Glutamatergic neuron (in vitro differentiated cells): ENCODE measurements at places on chromosomes 4 and X.

GRCh38 chr4:16641971-16642370, 256.5 kb downstream of the LDB2 start:
- DNase-seq = no peak

GRCh38 chr4:33080275-33080674, 2360.1 kb downstream of the PCDH7 start:
- no peak for DNase-seq

- DNase-seq = no peak
Observed at GRCh38 chr4:82802911-82803310, 4.3 kb upstream of the SCD5 start.

DNA sequence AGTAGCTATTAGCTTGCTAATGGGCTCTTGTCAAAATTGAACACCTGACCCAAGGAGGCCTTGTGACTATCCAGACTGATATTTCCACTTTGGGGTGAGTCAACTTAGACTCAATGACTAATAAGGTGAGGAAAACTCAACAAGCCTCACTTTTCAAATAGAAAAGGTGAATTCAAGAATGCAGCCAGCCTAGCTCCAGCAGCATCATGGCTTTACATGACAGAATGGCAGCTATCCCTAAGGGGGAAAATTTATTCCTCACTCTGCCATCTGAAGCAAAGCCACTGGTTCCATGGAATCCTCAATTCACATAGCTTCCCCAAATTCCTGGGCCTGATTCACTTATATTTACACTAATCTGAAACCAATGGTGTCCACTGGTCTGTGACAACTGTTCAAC, 29.1 kb upstream of the RAB9B start:
- DNase-seq = no peak

- DNase-seq = no peak
Observed at GRCh38 chrX:105973387-105973739, 65.2 kb downstream of the SERPINA7 start.

- DNase-seq = no peak
Observed at GRCh38 chr4:182872886-182873285, 44.3 kb downstream of the DCTD start.

DNA sequence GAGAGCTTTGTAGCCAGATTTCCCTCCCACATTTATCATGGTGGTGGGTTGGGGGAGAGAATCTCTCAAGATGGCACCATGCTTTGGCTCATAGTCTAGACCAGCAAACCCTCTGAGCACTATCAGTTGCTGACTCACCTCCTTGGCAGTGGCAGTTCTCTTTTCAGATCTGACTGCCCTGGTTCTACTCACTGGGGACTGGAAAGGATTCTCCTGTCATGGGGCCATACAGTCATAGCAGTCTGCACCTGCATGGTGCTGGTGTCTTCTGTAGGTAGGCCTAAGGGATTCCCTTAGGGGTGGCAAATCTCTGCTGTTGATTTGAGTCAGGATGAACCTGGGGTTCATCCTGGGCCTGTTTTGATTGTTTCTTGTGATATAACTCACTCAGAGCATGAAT, 2.6 kb downstream of the TEX13B start:
- no peak for DNase-seq

DNA sequence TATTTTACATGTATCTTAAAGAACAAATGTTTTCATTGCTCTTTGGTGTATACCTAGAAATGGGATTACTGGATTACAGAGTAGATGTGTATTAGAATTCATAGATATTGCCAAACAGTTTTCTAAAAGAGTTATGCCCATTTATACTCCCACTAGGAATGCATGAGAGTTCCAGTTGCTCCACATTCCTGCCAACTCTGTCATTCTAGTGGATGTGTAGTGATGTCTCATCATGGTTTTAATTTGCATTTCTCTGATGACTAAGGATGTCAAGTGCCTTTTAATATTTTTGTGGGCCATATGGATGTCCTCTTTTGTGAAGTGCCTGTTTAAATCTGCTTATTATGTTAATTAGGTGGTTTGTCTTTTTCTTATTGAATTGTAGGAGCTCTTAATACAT, 65.6 kb upstream of the BMP2K start:
- DNase-seq = no peak

- no peak for DNase-seq
Observed at GRCh38 chr4:172698256-172698655, 470.4 kb upstream of the GALNT7 start.

GRCh38 chr4:76083386-76083988, 9.0 kb downstream of the ART3 start:
- DNase-seq = no peak

DNA sequence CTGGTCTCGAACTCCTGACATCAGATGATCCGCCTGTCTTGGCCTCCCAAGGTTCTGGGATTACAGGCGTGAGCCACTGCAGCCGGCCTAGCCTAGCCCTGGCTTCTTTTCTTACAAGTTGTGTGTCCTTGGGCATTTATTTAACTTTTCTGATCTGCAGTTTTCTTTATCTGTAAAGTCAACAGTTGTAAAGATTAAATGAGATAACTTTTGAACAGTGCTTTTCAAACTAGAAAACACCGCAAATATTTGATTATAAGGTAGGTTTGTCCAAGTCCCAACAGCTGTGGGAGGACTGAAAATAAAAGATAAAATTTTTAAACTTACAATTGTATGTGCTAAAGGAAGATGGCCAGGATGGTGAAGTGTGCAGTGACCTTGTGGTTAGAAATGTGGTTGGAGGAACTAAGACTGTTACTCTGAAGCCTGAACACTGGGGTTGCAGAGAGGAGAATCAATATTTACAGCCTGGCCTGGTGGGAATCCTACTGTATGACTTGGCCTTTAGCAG, 44.8 kb downstream of the GSX2 start:
- DNase-seq = no peak
